ENCODE measurements at places on chromosomes 16 and 17. TPM values are rescaled to one million over a fixed set of nuclear protein-coding genes. Genes with fewer than 3 reads are reported as not detected.

DNA sequence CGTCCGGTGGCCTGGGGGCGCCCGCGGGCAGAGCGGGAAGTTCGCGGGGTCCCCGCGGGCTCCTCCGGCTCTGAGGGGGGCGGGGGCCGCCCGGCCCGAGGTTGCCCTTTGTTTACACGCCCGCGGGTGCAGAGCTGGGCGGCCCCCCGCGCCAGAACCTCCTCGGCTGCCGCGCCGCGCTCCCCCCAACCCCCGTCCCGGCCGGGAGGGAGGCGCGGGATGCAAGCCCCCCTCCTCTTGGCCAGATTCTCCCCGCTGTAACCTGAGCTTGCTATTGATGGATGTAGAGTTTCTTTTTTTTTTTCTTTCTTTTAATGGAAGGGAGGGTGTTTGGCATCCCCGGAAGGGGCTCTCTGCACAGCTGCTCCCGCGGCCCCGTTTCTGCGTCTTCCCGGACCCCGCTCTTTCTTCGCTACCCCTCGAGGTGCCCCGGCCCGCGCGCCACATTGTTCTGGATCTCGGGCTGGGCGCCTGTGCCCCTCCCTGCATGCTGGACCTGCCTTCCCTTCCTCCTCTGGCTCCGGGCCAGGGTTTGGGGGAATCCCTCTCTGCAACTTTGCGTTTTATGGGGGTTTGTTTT is 646 bp downstream of the CBX2 start:
- no peak for DNase-seq

DNA sequence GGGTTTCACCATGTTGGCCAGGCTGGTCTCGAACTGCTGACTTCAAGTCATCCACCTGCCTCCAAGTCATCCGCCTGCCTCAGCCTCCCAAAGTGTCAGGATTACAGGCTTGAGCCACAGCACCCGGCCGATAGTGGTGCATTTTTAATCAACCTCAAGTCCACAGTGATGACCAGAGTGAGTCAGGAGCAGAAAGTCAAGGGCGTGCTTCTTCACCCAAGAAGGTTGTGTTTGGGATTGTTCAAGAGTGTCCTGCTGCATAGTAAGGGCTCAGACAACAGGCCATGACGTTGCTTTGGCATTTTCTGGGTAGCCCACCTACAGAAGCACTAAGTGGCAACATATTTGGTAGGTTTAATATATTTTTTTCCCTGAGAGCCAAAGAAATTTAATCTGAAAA is 108.3 kb upstream of the FAM20A start:
- no peak for DNase-seq

DNA sequence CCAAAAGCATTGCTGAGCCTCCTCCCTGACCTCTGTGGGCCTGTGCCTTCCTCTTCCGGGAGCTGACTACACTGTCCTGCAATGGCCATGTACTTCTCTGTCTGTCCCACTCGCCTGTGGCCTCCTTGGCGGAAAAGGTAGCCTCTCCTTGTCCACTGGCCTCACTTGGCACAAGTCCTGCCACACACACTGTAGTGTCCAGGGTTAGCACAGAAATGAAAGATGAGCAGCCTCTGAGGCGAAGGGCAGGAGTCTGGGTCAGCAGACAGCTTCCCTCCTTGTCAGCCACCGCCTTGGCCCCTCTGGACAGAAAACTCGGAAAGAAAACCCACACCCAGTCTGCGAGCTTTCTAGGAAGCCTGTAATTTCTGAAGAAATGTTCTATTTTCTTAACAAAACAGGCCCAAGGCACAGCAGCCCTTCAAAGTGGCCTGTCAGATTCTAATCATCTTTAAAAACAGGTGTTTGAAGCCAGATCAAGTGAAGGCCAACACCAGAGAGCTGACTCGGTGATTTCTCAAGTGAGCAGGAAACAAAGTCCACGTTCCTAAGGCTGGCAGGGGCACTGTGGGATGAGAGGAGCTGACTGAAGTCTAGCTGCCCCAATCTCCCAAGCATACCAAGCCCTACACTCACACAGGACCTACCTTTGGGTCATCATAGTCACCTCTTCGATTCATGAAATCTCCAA is 67.2 kb downstream of the GTF3C1 start:
- no peak for DNase-seq

GRCh38 chr16:85833219-85833920 is 33.9 kb downstream of the COX4I1 start:
- no peak for DNase-seq

- DNase-seq: no peak
Observed at GRCh38 chr17:1755252-1755826, 6.5 kb upstream of the SERPINF1 start.

IGF2BP1 gene
- 8.7 TPM for total RNA-seq

FAM171A2 gene
- 8.6 TPM for total RNA-seq

GGA2 gene
- total RNA-seq: 11.7 TPM

All from SJSA1 (cell line).